ENCODE measurements at places on chromosomes 2 and 18. TPM values are rescaled to one million over a fixed set of nuclear protein-coding genes. Genes with fewer than 3 reads are reported as not detected.

The GCG gene
- total RNA-seq = not detected

DNA sequence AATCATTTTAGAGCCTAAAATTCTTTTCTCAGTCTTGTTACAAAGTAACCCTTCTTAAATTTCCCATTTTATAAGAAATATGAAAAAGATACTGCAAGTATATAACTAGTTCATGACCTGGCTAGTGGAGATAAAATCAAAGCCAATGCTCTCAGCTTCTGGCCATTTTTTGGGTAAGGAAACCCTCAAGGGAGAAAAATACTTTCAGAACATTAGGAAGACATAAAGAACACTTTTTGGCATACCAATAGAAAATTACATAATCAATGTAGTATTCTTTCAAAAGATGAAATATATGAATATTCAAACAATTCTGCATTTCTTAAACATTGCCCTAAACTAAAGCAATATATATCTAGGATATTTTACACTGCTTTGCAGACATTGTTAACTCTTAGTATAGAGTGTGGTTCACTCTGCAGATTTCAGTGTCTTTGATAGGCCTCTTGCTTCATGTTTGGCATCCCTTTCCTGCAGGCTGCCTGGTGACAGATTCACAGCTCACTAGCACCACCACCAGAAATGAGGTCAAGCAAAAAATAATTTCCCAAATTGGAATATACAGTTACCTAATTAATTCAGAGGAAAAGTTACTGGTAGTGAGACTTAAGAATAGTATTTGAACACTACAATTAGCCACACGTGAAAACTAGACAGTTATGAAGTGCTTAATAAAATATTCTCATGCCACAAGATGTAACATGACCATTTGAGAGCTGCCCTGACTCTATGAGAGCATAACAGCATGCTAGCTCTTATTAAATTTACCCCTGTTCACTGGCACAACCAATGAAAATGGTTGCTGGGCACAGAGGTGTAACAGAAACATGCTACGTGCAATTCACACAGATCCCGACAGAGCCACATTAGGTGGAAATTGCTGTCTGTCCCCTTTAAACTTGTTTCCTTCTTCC, 36.0 kb downstream of the PAIP2B start:
- DNase-seq = no peak
- no peaks in the 10 kb centered on the region for H3K27me3 ChIP-seq
- no peaks in the 10 kb centered on the region for H3K36me3 ChIP-seq
- H3K27ac ChIP-seq = no peak overlapping the region
- H3K4me1 ChIP-seq = peaks cover 25% of the 10 kb centered on the region

DNA sequence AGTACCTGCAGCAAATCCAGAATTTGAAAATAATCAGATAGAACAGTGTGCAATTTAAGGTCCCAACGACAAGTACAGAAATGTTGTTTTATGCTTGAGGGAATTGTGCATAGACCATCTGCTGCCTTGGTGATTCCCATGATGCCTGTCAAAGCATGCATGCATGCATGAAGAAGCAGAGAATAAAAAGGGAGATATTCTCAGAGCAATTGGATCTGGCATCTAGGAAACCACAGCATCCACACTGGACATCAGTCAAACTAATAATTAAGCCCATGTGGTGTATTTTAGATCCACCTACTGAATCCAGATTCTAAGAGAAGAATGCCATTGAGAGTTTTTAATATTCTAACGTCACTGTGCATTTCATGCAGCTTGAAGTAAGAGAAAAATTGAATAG, 361.2 kb downstream of the FSIP2 start:
- H3K4me3 ChIP-seq = no peak overlapping the region
- H3K27ac ChIP-seq = no peak overlapping the region
- peaks cover 17% of the 10 kb centered on the region for H3K4me1 ChIP-seq
- no peaks in the 10 kb centered on the region for H3K27me3 ChIP-seq
- DNase-seq = no peak

DNA sequence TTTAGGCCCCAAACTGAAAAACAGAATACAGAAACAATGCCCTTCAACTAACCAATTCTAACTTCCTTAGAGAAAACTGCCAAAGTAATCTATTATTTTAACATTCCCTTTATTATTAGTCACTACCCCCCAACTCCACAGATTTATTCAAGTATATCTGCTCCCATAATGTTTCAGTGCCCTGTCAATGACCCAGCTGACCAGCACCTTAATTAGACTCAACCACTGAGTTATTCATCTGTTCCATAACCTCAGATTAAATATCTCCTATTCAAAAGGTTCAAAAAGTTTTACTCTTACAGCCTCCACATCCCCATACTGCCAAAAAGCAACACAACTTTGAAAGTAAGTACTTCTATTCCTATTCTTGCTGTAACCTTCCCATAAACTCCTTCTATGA, 202.4 kb downstream of the EXOC6B start:
- peaks cover 15% of the 10 kb centered on the region for H3K4me1 ChIP-seq
- H3K4me3 ChIP-seq = no peak overlapping the region
- no peaks in the 10 kb centered on the region for H3K36me3 ChIP-seq
- H3K27me3 ChIP-seq = no peaks in the 10 kb centered on the region
- no peak overlapping the region for H3K27ac ChIP-seq
- no peak for DNase-seq

The ACYP2 gene
- 1.1 TPM for total RNA-seq

DNA sequence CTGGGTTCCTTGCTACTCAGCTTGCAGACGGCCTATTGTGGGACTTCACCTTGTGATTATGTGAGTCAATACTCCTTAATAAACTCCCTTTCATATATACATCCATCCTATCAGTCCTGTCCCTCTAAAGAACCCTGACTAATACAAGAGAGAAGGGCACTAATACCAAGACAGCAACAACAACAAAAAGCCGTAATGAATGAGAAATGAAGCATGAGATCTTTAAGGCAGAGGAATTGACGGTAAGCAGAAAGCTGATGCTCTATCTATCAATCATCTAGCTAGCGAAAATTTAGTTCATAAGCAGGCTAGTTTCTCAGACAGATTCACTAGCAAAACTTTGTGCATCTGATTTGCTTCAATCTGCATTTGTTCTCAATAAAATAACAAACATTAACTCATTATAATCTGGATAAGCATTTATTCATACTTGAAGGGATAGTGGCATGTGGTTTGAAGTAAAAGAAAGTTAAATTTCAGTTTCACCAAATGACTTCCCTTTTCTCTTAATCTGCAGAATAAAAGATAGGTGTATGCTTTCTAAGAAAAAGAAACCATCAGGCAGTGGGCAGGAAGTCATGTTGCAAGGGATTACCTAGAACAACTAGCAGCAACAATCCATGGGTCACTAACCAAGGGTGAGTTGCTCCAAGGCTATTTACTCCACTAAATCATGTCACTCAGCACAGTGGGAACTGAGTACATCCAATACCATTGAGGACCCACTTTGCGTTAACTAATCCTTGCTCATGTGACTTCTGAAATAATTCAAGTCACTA, 376.5 kb downstream of the TMEM182 start:
- no peaks in the 10 kb centered on the region for H3K36me3 ChIP-seq
- no peak overlapping the region for H3K27ac ChIP-seq
- 0 out of 2 replicates have a peak, but pooled peaks cover 4% of the 10 kb centered on the region for H3K4me1 ChIP-seq
- H3K4me3 ChIP-seq = no peak overlapping the region
- DNase-seq = no peak
- H3K27me3 ChIP-seq = no peaks in the 10 kb centered on the region

The BOLL gene
- 0.04 TPM for total RNA-seq

The SLC19A3 gene
- total RNA-seq = 9.1 TPM

- no peak overlapping the region for H3K4me3 ChIP-seq
- H3K27me3 ChIP-seq = no peaks in the 10 kb centered on the region
- no peaks in the 10 kb centered on the region for H3K36me3 ChIP-seq
- H3K27ac ChIP-seq = no peak overlapping the region
- peaks cover 11% of the 10 kb centered on the region for H3K4me1 ChIP-seq
Measured at GRCh38 chr2:88058191-88058590, 2.6 kb upstream of the KRCC1 start.

- no peaks in the 10 kb centered on the region for H3K36me3 ChIP-seq
- no peak overlapping the region for H3K27ac ChIP-seq
- no peak overlapping the region for H3K4me3 ChIP-seq
- no peaks in the 10 kb centered on the region for H3K4me1 ChIP-seq
Measured at GRCh38 chr2:67446491-67446911, 49.4 kb downstream of the ETAA1 start.

DNA sequence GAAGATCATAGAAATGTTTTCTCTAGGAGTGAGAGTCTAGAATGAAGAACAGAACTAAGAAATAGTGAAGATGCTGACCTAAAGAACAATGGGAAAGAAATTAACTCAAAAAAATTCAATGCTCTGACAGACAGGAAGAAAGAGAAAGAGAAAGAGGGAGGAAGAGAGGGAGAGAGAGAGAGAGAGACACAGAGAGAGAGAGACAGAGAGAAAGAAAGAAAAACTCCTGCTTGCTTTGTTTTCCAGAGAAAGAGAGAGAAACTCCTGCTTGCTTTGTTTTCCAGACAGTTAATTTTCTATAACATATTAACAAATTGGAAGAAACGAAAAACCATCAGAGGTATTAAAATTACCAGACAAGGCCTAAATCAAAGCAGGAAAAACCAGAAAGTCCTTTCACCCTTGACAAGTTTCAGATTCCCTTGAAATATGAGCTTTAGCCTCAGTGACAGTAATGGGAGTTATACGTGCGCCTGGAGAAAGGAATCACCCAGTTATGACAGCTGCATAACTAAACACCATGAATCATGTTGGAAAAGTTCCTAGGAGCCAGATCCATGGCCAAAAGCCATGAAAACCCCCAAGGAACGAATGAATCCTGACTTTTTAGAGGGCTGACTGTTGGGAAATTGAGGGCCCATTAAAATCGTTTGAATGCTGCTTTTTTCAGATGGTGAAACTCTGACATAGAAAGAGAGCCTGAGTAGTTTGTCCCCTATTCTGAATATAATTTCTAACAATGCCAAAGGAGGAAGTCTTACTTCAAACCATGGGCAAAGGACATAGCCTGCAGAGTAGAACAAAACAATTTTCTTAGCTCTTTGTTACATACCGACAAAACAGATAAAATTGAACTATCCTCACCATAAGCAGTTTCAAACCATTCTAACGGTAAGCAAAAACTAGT, 228.6 kb upstream of the CHST9 start:
- H3K27me3 ChIP-seq = no peaks in the 10 kb centered on the region
- H3K27ac ChIP-seq = no peak overlapping the region
- no peak overlapping the region for H3K4me3 ChIP-seq
- no peaks in the 10 kb centered on the region for H3K36me3 ChIP-seq

The RSAD2 gene
- 0.10 TPM for total RNA-seq

DNA sequence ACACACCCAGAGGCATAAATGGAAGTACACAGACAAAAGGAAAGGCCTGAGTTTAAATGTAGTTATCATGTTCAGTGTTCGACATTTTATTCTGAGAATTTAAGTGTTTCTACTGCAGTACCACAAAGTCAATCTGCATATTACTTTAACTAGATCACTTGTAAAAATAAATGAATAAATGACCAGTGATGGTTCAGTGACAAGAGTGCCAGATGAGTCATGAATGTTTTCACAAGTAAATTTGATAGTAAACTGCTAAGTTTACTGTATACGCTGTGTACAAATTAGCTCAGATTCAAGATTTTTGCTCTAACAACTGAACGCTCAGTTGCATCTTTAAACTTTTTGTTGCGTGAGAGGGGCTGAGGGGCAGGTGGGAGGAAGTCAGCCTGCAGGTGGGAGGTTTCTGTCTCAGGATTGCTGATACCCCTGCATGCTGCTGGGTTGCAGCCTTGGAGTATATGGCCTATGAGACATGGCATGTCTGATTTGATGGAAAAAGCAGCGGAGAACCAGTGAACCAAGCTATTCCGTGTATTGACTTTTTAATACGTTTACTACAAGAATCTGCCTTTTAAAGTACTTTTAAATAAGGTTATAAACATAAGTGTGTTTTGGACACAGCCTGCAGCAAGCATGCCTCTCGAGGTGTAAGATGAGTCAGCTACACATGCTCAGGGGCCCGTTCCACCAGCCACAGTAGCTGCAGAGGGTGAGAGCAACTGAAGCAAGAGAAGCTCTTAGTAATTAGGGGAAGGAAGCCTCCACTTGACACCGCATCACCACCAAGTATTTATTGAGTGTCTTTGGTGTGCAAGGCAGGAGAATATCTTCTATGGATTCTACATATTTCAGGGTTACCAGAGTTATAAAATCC, 245.1 kb downstream of the NEDD4L start:
- no peak for DNase-seq
- no peak overlapping the region for H3K27ac ChIP-seq
- no peaks in the 10 kb centered on the region for H3K36me3 ChIP-seq
- no peak overlapping the region for H3K4me3 ChIP-seq

DNA sequence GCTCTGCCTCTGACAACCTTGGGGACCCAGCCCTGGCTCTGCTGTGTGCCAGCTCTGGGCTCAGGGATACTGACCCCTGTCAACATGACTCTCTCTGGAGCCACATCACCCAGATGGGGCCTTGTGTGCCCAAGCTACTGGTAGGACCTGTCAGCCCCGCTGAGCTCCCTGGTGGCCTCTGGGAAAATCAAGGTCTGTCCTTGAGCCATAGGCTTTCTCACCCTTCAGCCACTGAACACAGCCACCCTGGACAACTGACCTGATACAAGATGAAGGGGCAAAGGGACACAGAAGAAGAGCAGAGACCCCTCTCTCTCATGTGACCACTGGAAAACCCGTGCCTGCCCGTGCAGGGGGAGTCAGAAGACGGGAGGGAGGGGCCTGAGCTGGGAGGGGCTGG, 7.8 kb downstream of the CCDC74A start:
- H3K4me1 ChIP-seq = no peaks in the 10 kb centered on the region
- no peaks in the 10 kb centered on the region for H3K36me3 ChIP-seq
- no peak overlapping the region for H3K27ac ChIP-seq
- H3K27me3 ChIP-seq = no peaks in the 10 kb centered on the region
- no peak overlapping the region for H3K4me3 ChIP-seq

- H3K36me3 ChIP-seq = no peaks in the 10 kb centered on the region
- H3K27me3 ChIP-seq = no peaks in the 10 kb centered on the region
- H3K4me3 ChIP-seq = no peak overlapping the region
- H3K27ac ChIP-seq = no peak overlapping the region
- H3K4me1 ChIP-seq = peaks cover 10% of the 10 kb centered on the region
Measured at GRCh38 chr2:185643434-185643833, 95.2 kb upstream of the FSIP2 start.

The MOCOS gene
- total RNA-seq = 7.2 TPM

DNA sequence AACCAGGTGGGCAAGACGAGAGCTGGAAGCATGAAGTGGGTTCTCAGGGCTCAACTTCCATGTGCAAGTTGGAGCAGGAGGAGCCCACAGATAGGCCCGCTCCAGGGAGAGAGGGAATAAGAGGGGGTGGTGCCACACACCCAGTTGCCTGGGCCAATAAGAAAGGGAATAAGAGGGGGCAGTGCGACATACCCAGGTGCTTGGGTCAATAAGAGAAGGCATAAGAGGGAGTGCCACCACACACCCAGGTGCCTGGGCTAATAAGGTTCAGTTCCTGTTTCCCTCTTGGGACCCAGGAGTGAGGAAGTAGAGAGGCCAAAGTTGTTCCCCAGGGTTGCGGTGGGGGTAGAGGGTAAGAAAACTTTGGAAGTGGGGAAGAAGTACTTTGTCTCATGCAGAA, 127.5 kb downstream of the LAMA3 start:
- no peak overlapping the region for H3K4me3 ChIP-seq
- H3K27me3 ChIP-seq = no peaks in the 10 kb centered on the region
- peaks cover 42% of the 10 kb centered on the region for H3K4me1 ChIP-seq
- DNase-seq = no peak
- no peak overlapping the region for H3K27ac ChIP-seq

- no peaks in the 10 kb centered on the region for H3K27me3 ChIP-seq
- no peak overlapping the region for H3K4me3 ChIP-seq
Measured at GRCh38 chr2:188609321-188610049, 317.8 kb downstream of the GULP1 start.
